Osteoblast (primary cell): ENCODE measurements at places on chromosomes 2 and 18. TPM values are rescaled to one million over a fixed set of nuclear protein-coding genes. Genes with fewer than 3 reads are reported as not detected.

DNA sequence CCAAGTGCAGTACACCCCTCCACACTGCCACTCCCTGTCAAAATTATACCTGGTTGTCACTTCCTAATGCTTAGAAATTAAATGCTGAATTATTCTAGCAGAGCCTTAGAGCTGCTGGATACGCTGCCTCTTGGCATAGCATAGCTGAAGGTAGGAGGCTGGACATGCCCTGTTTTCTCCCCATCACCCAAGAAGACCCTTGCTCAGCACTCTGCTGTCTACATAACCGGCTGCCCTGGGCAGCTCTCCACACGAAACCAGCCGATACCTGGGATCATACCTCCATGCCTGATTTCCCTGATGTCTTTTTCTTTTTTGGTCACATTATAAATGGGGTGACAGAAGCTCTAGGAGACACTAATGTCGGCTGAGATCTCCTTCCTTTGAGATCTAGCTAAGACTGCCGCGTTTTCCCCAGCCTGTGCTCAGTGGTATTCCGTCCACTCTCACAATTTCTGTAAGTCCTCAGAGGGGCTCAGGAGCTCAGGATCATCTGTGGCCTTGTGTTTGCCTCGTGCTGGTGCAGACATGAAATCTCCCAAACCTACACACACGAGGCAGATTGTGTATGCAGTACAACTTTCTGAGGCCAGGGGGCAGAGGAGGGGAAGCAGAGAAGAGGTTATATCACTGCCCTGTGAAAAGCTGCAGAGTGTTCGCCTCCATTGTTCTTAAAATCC is 13.5 kb upstream of the ZAP70 start:
- no peaks in the 10 kb centered on the region for H3K27me3 ChIP-seq
- H3K27ac ChIP-seq = no peak overlapping the region
- H3K4me1 ChIP-seq = peaks cover 11% of the 10 kb centered on the region
- DNase-seq = peak; percentile 95

DNA sequence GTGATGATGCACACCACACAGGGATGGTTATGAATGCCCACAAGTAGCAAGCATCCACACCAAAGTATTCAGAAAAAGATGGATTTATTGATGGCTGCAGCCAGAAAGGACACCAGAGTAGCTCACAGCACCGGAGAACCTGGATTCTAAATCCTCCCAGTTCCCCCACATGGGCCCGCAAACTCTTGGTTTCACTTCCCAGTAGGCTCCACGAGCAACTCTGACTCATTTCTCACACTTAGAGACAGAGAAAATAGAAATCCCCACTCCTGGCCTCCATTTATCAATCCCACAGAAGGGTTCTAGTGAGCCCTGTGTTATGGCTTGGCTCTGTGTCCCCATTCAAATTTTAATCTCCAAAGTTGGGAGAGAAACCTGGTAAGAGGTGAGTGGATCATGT is 426.7 kb upstream of the MYT1L start:
- H3K4me3 ChIP-seq = no peak overlapping the region
- H3K36me3 ChIP-seq = no peaks in the 10 kb centered on the region
- no peak for DNase-seq
- no peak overlapping the region for H3K27ac ChIP-seq

Gene CXCR1
- not detected in 2 replicates for total RNA-seq

Gene DLGAP1
- total RNA-seq = not detected in 2 replicates

Gene KCNS3
- 1.8 and 2.7 TPM in 2 replicates for total RNA-seq

Gene OSBPL6
- 5.4 and 5.9 TPM in 2 replicates for total RNA-seq

Gene MYL12B
- total RNA-seq = 278 and 283 TPM in 2 replicates
